ENCODE measurements at places on chromosomes 7 and 10. TPM values are rescaled to one million over a fixed set of nuclear protein-coding genes. Genes with fewer than 3 reads are reported as not detected.

Gene ANKRD30A
- not detected for total RNA-seq

Gene TRPV6
- not detected for total RNA-seq

Gene SUN3
- not detected for total RNA-seq

Gene EPO
- not detected for total RNA-seq

Gene NKX6-2
- total RNA-seq = not detected

Gene TSPAN15
- 0.44 TPM for total RNA-seq

Gene AOAH
- not detected for total RNA-seq

Gene DPYSL4
- 1.3 TPM for total RNA-seq

Gene ANK3
- total RNA-seq = 4.5 TPM

Gene SCART1
- 3.0 TPM for total RNA-seq

Gene VENTX
- total RNA-seq = not detected

Gene GNGT1
- total RNA-seq = not detected

Gene SPDYE16
- 0.33 TPM for total RNA-seq

Gene RP9
- 7.7 TPM for total RNA-seq

Gene EMX2
- total RNA-seq = not detected

Gene PDE6C
- total RNA-seq = not detected

Gene MAGI2
- total RNA-seq = 33.2 TPM

Gene LRIT1
- not detected for total RNA-seq

Gene SEC61G
- 736 TPM for total RNA-seq

Gene SPRN
- total RNA-seq = 3.1 TPM

Gene FAM237B
- not detected for total RNA-seq

Gene ABCB1
- total RNA-seq = 10.5 TPM

Gene KAT6B
- 48.9 TPM for total RNA-seq

Gene ZNF239
- total RNA-seq = 5.5 TPM

Gene SPDYE11
- under 0.01 TPM for total RNA-seq

Gene GAD2
- total RNA-seq = not detected

Gene SPDYE9
- total RNA-seq = under 0.01 TPM

Gene MYOZ1
- total RNA-seq = 0.33 TPM

Gene ZEB1
- total RNA-seq = 181 TPM

Gene CALML3
- total RNA-seq = not detected

Gene ZNF467
- 0.73 TPM for total RNA-seq

Gene EVX1
- not detected for total RNA-seq

Gene TMEM196
- not detected for total RNA-seq

Gene CNTNAP2
- 0.15 TPM for total RNA-seq

Gene SFTPA1
- total RNA-seq = not detected

Gene TAF3
- total RNA-seq = 2.3 TPM

Gene GDF2
- total RNA-seq = not detected

Gene DENND2A
- total RNA-seq = 69.6 TPM

Gene CALCR
- not detected for total RNA-seq

Gene GFRA1
- total RNA-seq = 0.15 TPM

Gene MIOS
- 37.2 TPM for total RNA-seq

Gene ZNF425
- 7.4 TPM for total RNA-seq
